ENCODE measurements at places on chromosomes 4 and X.
A peak's percentile ranks its signal among the peaks of the same experiment; 100 is the strongest.

DNA sequence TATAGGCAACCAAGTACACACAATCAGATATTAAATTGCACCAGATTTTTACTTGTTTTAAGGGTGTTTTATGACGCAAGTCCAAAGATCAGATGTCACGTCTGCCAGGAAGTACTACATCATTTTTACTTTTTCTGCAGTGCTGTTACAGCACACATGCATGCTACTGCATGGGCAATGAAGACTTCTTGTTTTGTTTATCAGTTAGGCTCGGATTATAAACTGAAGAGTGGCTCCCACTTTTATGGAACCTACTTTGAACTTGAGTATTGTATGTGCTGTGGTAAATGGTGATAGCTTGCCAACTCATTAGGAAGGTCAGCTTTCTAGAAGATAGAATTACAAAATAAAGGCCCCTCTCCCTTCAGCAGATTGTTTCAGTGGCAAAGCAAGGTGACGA, 131.6 kb downstream of the CEP135 start:
- no peak for DNase-seq

DNA sequence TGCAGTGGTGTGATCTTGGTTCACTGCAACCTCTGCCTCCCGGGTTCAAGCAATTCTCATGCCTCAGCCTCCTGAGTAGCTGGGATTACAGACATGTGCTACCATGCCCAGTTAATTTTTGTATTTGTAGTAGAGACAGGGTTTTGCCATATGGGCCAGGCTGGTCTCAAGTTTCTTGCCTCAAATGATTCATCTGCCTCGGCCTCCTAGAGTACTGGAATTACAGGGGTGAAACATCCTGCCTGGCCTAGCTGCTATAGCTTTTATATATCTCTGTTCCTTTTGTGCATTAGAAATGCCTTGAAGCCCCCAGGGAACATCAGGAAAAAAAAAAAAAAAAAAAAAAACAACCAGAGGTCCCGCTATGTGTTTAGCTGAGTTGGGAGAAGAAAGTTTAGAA, 34.8 kb downstream of the UBE2K start:
- DNase-seq = no peak

- DNase-seq = no peak
Observed at GRCh38 chrX:72021975-72022374, 109.7 kb downstream of the RTL5 start.

GRCh38 chrX:111443946-111444345, 32.0 kb upstream of the DCX start:
- no peak for DNase-seq

- DNase-seq = no peak
Observed at GRCh38 chrX:11591723-11592346, 73.9 kb downstream of the ARHGAP6 start.

DNA sequence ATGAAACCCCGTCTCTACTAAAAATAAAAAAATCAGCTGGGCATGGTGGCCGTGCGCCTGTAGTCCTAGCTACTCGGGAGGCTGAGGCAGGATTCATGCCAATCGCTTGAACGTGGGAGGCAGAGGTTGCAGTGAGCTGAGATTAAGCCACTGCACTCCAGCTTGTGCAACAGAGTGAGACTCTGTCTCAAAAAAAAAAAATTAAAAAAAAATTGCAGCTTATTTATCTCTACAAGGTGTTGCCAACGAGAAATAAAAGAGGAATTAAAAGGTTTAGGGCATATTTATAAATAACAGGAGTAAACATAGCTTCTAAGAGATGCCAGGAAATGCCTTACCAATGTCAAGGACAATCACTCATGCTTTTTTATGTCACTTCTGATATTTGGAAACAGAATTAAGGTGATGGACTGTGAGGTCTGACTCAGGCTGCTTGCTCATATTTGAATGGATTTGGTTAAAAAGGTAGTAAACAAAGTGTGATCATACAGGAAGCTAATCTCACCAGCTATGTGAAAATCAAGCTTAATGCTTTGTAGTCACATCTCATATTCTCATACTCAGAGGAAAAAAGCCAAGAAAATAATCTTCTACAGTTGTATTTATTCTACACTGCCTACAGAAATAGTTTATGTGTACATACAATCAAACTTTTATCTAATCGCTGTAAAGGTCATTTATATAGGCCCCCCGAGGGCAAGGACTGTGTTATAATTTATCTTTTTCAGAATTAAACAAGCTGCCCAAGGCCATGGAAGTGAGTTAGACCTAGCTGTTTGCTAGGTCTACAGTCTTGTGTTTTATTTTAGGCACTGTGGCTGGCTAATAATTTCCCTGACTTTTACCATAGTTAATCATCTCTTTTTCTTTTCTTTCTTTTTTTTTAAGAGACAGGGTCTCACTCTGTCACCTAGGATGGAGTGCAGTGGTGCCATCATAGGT, 61.1 kb upstream of the RBMX start:
- no peak for DNase-seq

GRCh38 chr4:81466841-81467671, 4.7 kb downstream of the RASGEF1B start:
- DNase-seq = peak; percentile 57

DNA sequence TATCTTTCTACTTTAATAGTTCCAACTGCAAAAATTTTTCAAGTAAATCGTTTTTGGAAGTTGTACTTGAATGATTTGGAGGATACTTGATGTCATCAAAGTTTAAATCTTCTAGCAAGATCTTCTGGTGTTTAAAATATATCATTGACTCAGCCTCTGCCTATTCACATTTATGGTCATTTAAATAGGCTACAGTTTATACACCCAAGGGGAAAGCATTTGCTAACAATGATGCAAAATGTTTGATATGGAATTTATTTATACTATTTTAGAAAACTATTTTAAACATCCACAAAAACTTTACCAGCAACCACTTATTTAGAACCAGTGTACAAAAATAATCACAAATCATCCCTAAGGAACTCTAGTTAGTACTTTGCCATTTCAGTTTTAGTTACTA, 123.3 kb upstream of the STIM2 start:
- no peak for DNase-seq

- DNase-seq = no peak
Observed at GRCh38 chrX:21166272-21166982, 207.8 kb upstream of the CNKSR2 start.

DNA sequence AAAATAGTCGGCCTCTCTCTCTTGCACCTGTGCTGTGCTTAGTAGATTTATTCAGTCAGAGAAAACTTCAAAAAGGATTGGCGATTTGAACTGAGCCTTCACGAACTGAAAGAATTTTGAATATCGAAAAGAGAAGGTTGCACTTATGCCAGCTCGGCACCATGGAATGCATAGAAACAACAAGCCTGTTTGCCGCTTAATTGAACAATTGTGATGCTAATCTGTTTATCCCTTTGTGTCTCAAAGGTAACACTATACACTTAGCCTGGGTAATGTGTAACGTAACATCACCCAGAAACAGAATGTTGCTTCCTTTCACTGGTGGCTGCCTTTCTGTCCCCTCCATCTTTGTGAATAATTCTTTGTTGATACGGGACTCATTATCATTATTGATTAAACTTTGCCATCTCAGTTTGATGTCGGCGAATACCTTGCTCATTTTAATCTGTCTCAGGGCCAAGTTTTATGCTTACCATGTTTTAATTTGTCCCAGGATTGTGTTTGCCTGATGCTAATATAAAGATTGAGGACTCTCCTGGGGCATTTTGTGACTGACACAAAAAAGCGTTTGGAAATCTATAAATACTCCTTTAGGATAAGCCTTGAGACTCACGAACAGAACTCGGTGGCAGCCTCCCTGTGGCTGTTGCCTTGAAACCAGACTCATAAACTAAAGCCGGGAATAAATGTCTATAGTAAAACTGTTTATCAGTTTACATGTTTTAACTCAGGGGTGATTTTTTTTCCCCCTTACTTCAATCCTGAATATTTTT, 400.5 kb downstream of the RAPGEF2 start:
- no peak for DNase-seq

- DNase-seq = no peak
Observed at GRCh38 chr4:16750882-16751642, 147.4 kb downstream of the LDB2 start.

- no peak for DNase-seq
Observed at GRCh38 chr4:151322570-151322969, 2.8 kb downstream of the SH3D19 start.

DNA sequence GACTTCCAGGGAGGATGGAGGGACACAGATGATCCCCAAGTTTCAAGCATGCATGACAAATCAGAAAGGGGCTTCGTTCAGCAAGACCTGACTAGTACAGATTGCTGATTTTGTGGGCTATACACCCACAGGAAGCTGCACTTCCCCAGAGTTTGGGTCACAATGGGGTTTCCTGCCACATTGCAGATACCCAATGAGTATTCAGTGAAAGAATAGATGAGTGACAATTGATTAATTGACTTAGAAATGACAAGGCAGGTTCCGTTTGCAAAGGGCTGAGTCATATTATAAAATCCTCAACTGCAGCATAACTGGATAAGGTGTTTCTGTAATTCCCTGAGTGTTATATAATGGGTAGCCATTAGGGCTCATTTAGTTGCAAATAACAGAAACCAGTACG, 146.6 kb upstream of the TBL1X start:
- no peak for DNase-seq

DNA sequence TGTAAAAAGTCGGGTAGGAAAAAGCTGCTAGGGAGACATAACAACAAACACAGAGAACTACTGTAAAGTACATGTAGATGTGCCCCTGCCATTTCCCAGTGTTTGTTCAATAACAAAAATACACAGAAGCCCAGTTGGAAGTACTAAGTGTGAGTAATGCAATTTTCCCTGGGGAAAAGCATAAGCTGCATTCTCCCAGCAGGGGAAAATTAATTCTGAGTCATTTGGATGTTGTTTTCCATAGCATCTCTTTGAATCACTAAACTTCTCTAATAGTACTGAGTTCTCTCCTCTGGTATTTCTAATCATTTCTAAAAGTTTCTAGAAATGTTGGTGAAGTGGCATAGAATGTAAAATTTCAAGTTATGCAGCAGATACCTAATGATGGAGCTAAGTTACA, 1114.9 kb downstream of the C4orf33 start:
- no peak for DNase-seq

DNA sequence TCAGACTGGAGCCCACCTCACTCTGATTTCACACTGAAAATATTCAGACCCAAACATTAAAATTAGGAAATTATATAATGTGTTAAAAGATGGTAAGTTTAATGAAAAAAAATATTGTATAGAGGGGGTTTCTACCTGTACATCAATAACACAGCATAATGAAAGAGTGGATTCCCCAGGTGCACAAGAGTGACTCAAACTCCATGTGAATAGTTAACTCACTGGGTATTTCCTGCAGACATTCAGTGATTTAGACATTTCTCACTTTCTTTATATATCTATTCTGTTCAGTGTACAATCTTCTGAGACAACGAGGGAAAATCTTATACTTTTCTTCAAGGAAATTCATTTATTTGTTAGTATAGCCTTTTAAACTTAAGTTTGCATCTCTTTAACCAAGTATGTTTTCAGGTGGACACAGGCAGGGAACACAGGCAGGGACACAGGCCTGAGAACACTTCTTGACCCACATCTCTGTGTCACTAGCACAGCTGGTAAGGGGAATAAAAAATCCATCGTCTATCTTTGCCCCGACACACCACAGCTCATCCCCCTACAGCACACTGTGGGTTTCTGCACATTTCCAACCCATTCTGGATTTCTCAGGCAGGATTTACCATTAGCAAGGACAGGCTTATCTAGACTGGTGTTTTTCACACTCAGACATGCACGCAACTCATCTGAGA, 525.5 kb upstream of the BOD1L1 start:
- DNase-seq = no peak

DNA sequence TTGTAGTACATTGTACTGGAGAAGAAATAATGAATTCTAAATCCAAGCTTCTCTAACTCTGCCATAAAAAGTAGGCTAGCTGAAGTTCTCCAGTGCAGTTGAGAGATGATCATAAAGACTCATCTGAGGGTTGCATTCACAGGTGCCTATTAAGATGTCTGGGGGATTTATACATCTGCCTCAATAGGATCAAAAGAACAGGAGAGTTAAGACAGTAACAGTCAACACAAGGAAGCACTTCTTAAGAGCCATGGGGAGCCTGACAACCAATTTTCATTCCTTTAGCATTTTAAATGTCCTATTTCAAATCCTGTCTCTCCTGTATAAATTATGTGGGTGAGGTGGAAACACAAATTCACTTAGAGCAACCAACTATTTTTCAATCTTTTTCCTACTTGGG, 432.4 kb upstream of the NWD2 start:
- no peak for DNase-seq

DNA sequence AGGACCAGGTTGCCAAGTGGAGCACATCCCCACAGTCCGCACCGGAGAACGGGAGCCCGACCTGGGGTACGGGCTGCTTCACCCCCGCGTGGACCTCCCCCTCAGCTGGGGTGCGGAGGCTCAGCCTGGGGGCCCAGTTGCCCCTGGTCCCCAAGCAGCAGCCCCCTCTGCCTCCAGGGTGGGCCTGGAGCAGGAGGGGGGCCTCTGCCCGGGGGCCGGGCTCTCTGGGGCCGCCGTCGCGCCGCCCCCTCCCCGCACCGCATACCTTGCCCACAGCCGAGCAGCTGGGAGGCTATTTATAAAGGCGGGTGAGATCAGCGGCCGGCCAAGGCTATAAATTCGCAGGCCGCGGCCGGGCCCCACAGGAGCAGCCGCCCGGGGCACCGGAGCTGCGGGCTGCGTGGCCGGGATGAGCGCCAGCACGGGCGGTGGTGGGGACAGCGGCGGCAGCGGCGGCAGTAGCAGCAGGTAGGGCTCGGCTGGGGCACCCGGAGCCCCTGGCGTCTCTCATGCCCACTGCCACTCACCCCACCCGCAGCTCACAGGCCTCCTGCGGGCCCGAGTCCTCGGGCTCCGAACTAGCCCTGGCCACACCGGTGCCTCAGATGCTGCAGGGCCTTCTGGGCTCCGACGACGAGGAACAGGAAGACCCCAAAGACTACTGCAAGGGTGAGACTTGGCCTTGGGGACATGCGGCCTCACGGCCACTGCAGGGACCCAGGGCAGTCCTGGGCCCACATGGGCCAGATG, at the start of gene SRPK3:
Gene SRPK3, plus strand, starts transcription at position 364 of the 750 bp plus-strand sequence. Its CDS starts 46 bp downstream, at position 410.
- no peak for DNase-seq
